ENCODE measurements at places on chromosomes 4 and X. TPM values are rescaled to one million over a fixed set of nuclear protein-coding genes. Genes with fewer than 3 reads are reported as not detected.

DNA sequence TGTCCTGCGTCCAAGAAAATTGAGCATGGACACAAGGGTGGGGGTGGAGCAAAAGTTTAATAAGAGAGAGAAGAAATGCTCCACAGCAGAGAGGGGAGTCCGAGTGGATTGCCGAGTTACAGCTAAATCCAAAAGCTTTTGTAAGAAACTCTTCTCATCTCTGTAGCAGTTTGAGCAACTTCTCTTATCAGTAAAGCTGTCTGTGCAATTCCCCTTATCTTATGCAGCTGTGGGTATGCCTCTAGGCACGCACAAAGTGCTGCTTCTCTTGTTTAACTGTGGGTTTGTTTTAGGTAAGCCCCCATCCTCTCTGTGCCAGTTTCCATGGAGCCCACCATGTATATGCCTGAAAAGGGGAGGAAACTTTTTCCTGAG is 44.8 kb downstream of the HMGB2 start:
- no peak for DNase-seq

The NSG1 gene
- 71.9 TPM for total RNA-seq

The HNRNPDL gene
- total RNA-seq = 267 TPM

- DNase-seq = no peak
These were observed 151.8 kb upstream of the GATB start for GRCh38 chr4:151912632-151913031.

- no peak for DNase-seq
These were observed 286.1 kb downstream of the CHIC1 start for GRCh38 chrX:73849073-73849472.

All from type B pancreatic cell (in vitro differentiated cells).